HL-60 (cell line): ENCODE measurements at places on chromosomes 13 and 19.

DNA sequence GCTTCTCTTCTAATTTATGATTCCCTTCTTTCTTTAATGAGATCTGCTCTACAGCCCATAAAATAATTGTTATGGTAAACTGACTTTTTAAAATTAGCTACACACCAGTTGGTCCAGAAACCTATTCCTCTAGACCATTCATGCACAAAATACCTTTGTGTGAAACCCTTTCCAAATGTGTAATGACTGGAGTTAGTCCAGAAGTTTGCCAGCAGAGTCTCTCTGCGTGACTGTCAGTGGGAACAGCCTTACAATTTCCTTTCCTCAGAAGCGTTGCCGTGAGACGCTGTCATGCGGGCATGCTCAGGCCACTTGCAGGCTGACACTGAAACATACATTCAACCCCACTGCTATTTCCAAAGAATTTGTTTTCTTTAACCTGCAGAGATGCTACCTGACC is 965.2 kb downstream of the PCDH9 start:
- DNase-seq, result no peak

GRCh38 chr13:72839831-72840426 is 58.0 kb downstream of the PIBF1 start:
- peak; percentile 4 for DNase-seq

DNA sequence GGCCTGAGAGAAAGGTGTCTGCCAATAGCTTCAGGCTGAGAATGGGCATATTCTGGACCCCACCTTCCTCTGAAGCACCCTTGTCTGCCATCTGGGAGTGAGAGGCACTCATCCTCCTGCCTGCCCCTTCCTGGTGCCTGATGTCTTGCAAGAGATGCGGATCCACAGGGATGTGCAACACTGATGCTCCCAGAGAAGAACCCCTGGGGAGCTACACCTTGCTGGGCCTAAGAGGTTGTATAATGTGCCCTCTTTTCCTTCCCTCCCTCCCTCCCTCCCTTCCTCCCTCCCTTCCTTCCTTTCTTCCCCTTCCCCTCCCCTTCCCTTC is 34.6 kb downstream of the ADPRHL1 start:
- DNase-seq, result no peak

- no peak for DNase-seq
Measured at GRCh38 chr19:15548648-15549047, 40.3 kb downstream of the CYP4F22 start.

DNA sequence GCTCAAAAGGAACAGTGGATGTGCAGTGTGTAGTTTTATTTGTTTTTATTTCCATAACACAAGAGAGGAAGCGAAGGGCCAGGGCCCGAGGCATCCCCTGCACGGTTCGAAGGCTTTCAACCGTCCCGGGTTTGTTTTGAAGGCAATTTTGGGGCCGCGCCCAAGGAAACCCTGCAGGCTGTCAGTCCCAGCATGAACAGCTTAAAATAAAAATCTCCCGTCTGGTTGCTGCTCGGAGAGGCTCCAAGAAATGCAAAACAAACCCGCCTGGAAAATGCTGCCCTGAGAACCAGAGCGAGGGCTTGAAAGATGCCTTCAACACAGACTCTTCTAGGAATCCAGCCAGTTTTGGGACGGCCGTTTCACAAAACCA is 16.0 kb downstream of the LSM4 start:
- no peak for DNase-seq

GRCh38 chr13:99436686-99437416 is 64.4 kb upstream of the TM9SF2 start:
- DNase-seq, result peak; percentile 96
